ENCODE measurements at places on chromosomes 5 and 9.

GRCh38 chr5:96876292-96876850 lies at the start of gene ERAP2:
Gene ERAP2, plus strand, starts transcription at chr5:96876500. Its CDS starts 3,186 bp downstream, at chr5:96879686.
- no peaks in the 10 kb centered on the region for H3K27me3 ChIP-seq
- no peaks in the 10 kb centered on the region for H3K36me3 ChIP-seq
- no peaks in the 10 kb centered on the region for H3K4me1 ChIP-seq
- peak within 1 kb of the TSS; percentile 67 for H3K27ac ChIP-seq
- H3K4me3 ChIP-seq = peak within 1 kb of the TSS; percentile 62

- H3K27me3 ChIP-seq = no peaks in the 10 kb centered on the region
- peaks cover 23% of the 10 kb centered on the region for H3K36me3 ChIP-seq
- H3K4me3 ChIP-seq = no peak overlapping the region
Measured at GRCh38 chr9:68492806-68493205, 47.9 kb downstream of the TMEM252 start.

- H3K36me3 ChIP-seq = no peaks in the 10 kb centered on the region
- no peaks in the 10 kb centered on the region for H3K27me3 ChIP-seq
- no peaks in the 10 kb centered on the region for H3K4me1 ChIP-seq
- DNase-seq = no peak
- H3K4me3 ChIP-seq = no peak overlapping the region
- no peak overlapping the region for H3K27ac ChIP-seq
Measured at GRCh38 chr5:59174248-59174844, 591.5 kb downstream of the RAB3C start.

DNA sequence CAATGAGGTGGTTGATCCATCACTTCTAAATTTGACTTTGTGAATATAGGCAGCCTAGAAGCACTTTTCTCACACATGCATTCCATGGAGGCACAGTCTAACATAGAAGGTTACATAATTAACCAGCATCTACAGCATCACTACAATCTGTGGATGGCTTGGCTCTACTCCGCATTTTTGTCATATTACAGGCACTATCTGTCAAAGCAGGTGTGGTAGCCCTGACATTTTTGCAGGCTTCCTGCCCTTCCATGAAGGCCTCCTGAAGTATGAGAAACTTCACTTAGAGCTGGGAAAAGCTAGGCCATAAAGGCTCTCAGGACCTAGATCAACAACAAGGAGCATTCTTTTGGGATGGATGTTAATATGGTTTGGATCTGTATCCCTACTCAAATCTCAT lies 378.0 kb downstream of the ANXA1 start:
- H3K36me3 ChIP-seq = no peaks in the 10 kb centered on the region
- H3K27ac ChIP-seq = no peak overlapping the region
- no peaks in the 10 kb centered on the region for H3K27me3 ChIP-seq
- no peak for DNase-seq
- no peaks in the 10 kb centered on the region for H3K4me1 ChIP-seq

DNA sequence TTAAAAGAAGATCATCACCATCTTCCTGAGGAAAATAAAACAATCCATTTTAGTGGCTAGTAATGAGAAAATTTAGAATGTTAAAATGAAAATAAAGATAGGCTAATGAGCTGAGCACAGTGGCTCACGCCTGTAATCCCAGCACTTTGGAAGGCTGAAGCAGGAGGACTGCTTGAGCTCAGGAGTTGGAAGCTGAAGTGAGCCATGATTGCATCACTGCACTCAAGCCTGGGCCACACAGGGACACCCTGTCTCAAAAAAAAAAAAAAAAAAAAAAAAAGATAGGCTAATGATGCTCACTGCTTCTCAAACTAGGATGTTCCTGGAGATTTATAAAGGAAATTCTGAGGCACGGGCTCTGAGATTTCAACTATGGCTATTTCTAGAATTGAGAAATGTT lies 50.3 kb downstream of the CPLANE1 start:
- H3K27ac ChIP-seq = no peak overlapping the region
- H3K4me3 ChIP-seq = no peak overlapping the region
- H3K27me3 ChIP-seq = no peaks in the 10 kb centered on the region
- no peak for DNase-seq
- H3K36me3 ChIP-seq = peaks cover 31% of the 10 kb centered on the region
- no peaks in the 10 kb centered on the region for H3K4me1 ChIP-seq

- no peak for DNase-seq
- no peaks in the 10 kb centered on the region for H3K27me3 ChIP-seq
- no peak overlapping the region for H3K4me3 ChIP-seq
- H3K27ac ChIP-seq = no peak overlapping the region
- H3K36me3 ChIP-seq = no peaks in the 10 kb centered on the region
Measured at GRCh38 chr9:75601280-75601679, 289.2 kb upstream of the PCSK5 start.

DNA sequence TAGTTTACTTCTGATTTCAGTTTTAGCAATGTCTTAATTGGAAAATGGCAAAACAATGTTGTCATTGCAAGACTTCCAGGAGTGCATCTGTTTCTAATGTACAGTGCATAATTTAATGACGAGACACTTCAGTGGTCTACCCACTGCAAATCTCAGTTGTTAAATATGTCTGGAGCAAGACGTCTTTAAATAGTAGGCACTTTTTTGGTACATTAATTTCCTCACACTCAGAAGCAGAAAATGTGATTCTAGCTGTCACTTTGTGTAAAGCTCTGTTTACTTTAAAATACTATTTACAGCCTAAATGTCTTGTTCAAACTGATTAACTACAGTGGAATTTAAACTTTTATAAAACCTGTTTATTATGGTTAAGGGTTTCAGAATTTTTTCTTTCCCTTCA lies 815.5 kb downstream of the TLE1 start:
- no peak overlapping the region for H3K4me3 ChIP-seq
- H3K27ac ChIP-seq = no peak overlapping the region
- no peaks in the 10 kb centered on the region for H3K36me3 ChIP-seq
- no peaks in the 10 kb centered on the region for H3K27me3 ChIP-seq
- no peaks in the 10 kb centered on the region for H3K4me1 ChIP-seq

GRCh38 chr5:127400539-127400938 lies 109.9 kb downstream of the MEGF10 start:
- H3K4me1 ChIP-seq = no peaks in the 10 kb centered on the region
- H3K27me3 ChIP-seq = no peaks in the 10 kb centered on the region
- DNase-seq = no peak
- no peak overlapping the region for H3K27ac ChIP-seq

DNA sequence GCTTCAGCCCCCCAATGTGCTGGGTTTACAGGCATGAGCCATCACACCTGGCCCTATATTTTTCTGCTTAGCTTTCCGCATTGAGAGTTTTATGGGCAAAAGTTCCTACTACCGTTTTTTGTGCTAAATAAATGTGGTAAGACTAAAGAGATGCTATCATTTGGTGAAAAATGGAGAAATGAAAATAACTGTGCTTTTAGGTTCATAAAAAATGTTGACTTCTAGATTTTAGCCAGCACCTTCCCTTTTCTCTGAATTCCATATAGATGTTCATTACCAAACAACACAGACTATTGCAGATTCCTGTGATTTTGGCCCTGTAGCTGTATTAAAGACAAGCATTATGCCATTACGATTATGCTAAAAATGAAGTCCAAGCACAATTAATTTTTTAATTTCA lies 72.0 kb upstream of the CTSL start:
- H3K27ac ChIP-seq = no peak overlapping the region
- H3K4me3 ChIP-seq = no peak overlapping the region
- no peaks in the 10 kb centered on the region for H3K27me3 ChIP-seq
- peak; percentile 9 for DNase-seq
- no peaks in the 10 kb centered on the region for H3K4me1 ChIP-seq

GRCh38 chr9:136516191-136516654 lies 29.6 kb downstream of the NOTCH1 start:
- H3K4me3 ChIP-seq = no peak overlapping the region
- H3K4me1 ChIP-seq = peaks cover 17% of the 10 kb centered on the region
- H3K36me3 ChIP-seq = peaks cover 46% of the 10 kb centered on the region

Data from right atrium auricular region (tissue), 2 donors.